ENCODE measurements at places on chromosomes 7 and 10.

DNA sequence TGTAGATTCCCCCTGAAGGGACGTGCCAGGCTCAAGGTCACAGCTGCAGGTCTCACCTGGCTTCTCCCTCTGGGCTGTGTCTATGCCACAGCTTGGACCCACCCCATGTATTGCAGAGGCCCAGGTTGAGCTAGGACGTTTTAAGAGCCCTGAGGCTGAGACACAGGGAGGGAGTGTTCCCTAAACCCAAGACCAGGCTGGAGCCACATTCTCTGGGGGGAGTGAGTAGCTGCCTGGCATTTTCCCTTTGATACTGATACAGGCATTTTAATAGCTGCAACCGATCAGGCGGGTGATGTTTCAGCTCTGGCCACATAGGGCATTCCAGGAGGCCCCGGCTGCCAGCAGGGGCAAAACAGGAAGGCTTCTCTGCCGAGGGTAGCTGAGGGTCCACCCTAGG is 13.4 kb downstream of the COL13A1 start:
- no peaks in the 10 kb centered on the region for H3K36me3 ChIP-seq
- H3K27me3 ChIP-seq: peaks cover 14% of the 10 kb centered on the region
- no peak for DNase-seq

- H3K27ac ChIP-seq: peak overlapping the region; percentile 94
- H3K4me1 ChIP-seq: peaks cover 18% of the 10 kb centered on the region
- no peaks in the 10 kb centered on the region for H3K36me3 ChIP-seq
- H3K4me3 ChIP-seq: peak overlapping the region; percentile 84
- peak; percentile 46 for DNase-seq
Observed at GRCh38 chr10:11684717-11685645, 57.2 kb upstream of the ECHDC3 start.

- H3K4me1 ChIP-seq: no peaks in the 10 kb centered on the region
- no peak for DNase-seq
- H3K36me3 ChIP-seq: no peaks in the 10 kb centered on the region
- H3K27ac ChIP-seq: no peak overlapping the region
Observed at GRCh38 chr7:80806663-80807062, 112.2 kb downstream of the SEMA3C start.

DNA sequence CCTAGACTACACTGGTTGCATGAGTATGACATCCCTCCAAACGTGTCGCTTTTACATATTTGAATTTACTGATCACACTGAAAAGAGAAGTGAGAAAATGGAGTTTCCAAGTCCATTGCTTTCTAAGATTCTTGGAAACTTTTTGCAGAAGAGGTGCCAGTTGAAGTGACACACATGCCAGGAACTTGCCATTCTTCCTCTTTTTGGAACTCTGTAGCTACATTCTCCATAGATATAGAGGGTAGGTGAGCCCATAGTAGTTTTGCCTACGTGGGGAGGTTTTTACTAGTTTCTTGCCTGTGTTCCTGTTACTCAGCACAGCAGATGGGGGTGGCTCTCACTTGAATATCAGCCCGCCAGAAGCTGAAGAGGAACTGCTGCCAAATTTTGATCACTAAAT is 286.6 kb upstream of the NRP1 start:
- H3K27me3 ChIP-seq: no peaks in the 10 kb centered on the region
- H3K4me3 ChIP-seq: no peak overlapping the region
- H3K4me1 ChIP-seq: no peaks in the 10 kb centered on the region
- H3K36me3 ChIP-seq: no peaks in the 10 kb centered on the region
- DNase-seq: no peak
- no peak overlapping the region for H3K27ac ChIP-seq

DNA sequence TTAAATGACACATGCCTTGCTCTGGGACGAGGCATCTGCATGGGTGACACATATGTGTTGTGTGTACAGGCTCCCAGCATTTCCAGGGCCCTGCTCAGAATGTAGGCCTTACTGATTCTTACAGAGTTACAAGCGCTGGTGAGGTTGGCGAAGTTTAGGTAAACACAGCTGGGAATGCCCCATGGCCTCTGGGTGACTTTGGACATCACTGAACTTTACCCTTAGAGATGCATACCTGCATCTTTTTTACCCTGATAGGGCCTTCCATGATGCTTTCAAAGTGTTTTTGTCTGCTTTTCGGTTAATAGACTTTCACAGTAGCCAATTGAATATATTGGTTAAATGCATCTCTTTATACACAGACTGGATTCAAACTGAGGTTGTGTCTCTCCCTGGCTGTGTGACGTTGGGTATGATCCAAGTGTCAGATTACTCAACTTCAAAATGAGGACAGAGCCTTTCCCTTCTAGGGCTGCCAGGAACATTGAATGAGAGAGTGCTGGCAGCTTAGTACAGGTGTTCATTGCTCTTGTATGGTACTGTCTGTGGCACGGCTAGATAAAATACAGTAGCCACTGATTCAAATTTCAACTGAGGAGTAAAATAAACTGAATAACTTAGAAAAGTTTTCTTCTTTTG is 29.5 kb downstream of the EGFR start:
- H3K27me3 ChIP-seq: no peaks in the 10 kb centered on the region
- no peaks in the 10 kb centered on the region for H3K36me3 ChIP-seq
- no peaks in the 10 kb centered on the region for H3K4me1 ChIP-seq

DNA sequence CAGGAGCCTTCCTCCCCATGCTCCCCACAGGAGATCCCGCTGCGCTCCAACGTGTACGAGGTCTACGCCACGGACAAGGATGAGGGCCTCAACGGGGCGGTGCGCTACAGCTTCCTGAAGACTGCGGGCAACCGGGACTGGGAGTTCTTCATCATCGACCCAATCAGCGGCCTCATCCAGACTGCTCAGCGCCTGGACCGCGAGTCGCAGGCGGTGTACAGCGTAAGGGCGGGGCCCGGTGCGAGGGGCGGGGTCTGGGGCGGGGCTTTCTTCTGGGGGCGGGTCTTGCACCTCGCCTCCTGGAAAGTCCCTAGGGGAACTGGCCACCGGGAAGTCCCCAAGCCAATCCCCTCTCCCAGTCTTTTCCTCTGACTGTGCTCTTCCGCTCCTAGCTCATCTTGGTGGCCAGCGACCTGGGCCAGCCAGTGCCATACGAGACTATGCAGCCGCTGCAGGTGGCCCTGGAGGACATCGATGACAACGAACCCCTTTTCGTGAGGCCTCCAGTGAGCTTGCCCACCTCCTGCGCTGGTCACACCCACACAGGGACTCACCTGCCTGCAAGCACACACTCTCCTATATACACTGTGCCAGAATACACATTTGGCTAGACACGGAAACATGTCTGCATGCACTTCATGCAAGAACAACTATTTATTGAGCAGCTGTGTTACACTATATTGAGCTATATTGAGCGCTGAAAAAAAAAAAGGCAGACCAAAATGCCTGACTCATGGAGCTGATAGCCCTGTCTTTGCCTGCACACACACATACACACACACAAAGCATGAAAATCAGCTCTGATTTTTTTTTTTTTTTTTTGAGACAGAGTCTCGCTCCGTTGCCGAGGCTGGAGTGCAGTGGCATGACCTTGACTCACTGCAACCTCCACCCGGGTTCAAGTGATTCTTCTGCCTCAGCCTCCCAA is 32.7 kb upstream of the VSIR start:
- no peak overlapping the region for H3K27ac ChIP-seq
- no peak overlapping the region for H3K4me3 ChIP-seq
- DNase-seq: no peak
- no peaks in the 10 kb centered on the region for H3K36me3 ChIP-seq

GRCh38 chr7:7639847-7640220 is 718 bp upstream of the UMAD1 start:
- H3K27ac ChIP-seq: peak overlapping the region; percentile 94
- no peaks in the 10 kb centered on the region for H3K27me3 ChIP-seq
- peak; percentile 64 for DNase-seq
- peaks cover 23% of the 10 kb centered on the region for H3K36me3 ChIP-seq
- H3K4me1 ChIP-seq: peaks cover 35% of the 10 kb centered on the region

GRCh38 chr7:2608921-2609411 is 22.8 kb upstream of the TTYH3 start:
- peaks cover 3% of the 10 kb centered on the region for H3K4me1 ChIP-seq
- H3K27ac ChIP-seq: no peak overlapping the region
- no peak for DNase-seq
- no peak overlapping the region for H3K4me3 ChIP-seq
- no peaks in the 10 kb centered on the region for H3K36me3 ChIP-seq

GRCh38 chr7:134907000-134907399 is 79.3 kb upstream of the AGBL3 start:
- no peaks in the 10 kb centered on the region for H3K36me3 ChIP-seq
- no peak overlapping the region for H3K27ac ChIP-seq
- DNase-seq: no peak
- no peaks in the 10 kb centered on the region for H3K27me3 ChIP-seq
- H3K4me1 ChIP-seq: peaks cover 17% of the 10 kb centered on the region

DNA sequence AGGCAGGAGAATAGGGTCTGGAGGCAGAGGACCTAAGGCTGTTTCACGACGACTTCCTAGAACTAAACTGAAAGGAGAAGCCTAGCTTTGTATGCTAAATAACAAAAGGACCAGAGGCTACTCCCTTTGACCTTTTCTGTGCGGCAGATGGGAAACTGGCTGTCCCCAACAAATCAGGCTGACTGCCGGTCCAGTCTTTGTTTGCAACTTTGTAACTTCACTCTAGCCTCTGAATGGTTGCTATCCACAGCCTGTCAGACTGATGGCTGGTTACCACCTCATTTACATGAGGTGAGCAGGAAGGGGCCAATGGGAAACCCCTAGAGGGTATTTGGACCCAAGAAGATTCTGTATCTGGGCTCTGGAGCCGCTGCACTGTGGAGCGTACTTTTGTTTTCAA is 132.6 kb upstream of the SHH start:
- no peak overlapping the region for H3K4me3 ChIP-seq
- no peak overlapping the region for H3K27ac ChIP-seq
- H3K27me3 ChIP-seq: peaks cover 8% of the 10 kb centered on the region
- DNase-seq: no peak

GRCh38 chr7:21656796-21657195 is 114.0 kb downstream of the DNAH11 start:
- no peaks in the 10 kb centered on the region for H3K36me3 ChIP-seq
- no peak overlapping the region for H3K27ac ChIP-seq
- no peak for DNase-seq
- no peaks in the 10 kb centered on the region for H3K4me1 ChIP-seq

DNA sequence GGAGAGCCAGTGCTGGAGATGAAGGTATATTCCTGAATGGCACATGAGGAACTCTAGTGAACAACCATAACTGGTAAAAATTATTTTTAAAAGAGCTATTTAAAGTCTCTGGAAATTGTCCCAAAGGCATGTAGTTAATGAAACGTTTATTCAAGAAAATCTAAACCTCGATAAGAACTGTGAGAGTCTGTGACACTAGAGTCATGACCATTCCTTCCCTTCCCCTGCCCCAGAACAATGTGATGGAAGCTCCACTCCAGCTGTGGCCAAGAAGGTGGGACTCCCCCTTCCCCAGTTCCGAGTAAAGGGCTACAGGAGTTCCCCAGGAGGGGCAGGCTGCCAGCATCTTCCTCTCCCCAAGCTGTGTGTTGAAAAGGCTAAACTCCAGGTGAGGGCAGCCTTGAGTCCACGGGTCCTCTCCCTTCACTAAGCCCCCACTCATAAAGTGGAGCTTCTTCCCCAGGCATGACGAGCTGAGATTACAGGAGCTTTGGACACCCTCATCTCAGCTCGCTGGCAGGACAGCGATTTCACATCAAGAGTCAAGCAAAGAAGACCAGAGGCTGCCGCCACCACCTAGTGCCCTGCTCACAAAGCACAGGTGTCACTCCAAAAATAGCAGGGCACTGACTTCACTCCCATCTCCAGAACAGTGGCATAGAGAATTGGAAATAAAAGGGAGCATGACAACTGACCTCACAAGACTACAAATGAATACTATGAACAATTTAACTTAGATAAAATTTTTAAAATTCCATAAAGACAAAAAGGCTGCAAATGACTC is 68.5 kb downstream of the NHLRC2 start:
- H3K27me3 ChIP-seq: peaks cover 34% of the 10 kb centered on the region
- peaks cover 5% of the 10 kb centered on the region for H3K36me3 ChIP-seq
- no peak overlapping the region for H3K27ac ChIP-seq

GRCh38 chr7:139588632-139589031 is 65.1 kb downstream of the CLEC2L start:
- no peak overlapping the region for H3K27ac ChIP-seq
- peaks cover 2% of the 10 kb centered on the region for H3K4me1 ChIP-seq
- no peak for DNase-seq
- no peak overlapping the region for H3K4me3 ChIP-seq
- peaks cover 17% of the 10 kb centered on the region for H3K36me3 ChIP-seq

GRCh38 chr7:70016044-70016770 is 417.9 kb downstream of the AUTS2 start:
- H3K27ac ChIP-seq: no peak overlapping the region
- no peaks in the 10 kb centered on the region for H3K36me3 ChIP-seq
- H3K4me1 ChIP-seq: no peaks in the 10 kb centered on the region
- DNase-seq: no peak
- H3K4me3 ChIP-seq: no peak overlapping the region

GRCh38 chr10:117677890-117678500 is 135.4 kb downstream of the EMX2 start:
- H3K4me1 ChIP-seq: no peaks in the 10 kb centered on the region
- H3K36me3 ChIP-seq: no peaks in the 10 kb centered on the region
- peak; percentile 18 for DNase-seq
- H3K27me3 ChIP-seq: peaks cover 2% of the 10 kb centered on the region
- no peak overlapping the region for H3K4me3 ChIP-seq

DNA sequence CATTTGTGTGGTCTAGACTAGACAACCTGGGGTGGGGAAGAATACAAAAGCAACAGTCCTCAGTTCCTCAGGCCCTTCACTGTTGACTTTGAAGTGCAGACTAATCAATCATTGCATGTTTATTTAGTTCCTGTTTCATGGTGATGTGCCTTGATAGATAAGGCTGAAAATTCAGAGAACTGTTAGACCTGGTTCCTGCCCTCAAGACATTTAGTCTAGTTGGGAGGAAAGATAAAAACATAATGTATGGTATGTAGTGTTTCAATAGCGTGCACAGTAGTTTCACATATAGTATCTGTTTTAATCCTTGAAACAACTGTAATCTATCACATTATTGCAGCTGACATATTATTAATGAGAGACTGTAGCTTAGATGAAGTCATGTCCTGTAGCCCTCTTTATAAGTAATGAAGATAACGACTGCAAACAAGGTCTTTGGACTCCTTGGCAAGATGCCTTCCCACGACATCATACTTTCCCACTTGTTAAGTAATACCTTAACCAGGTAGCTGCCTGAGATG is 124.0 kb downstream of the CELF2 start:
- peak overlapping the region; percentile 93 for H3K27ac ChIP-seq
- H3K4me3 ChIP-seq: peak overlapping the region; percentile 63
- peaks cover 69% of the 10 kb centered on the region for H3K4me1 ChIP-seq
- peaks cover 7% of the 10 kb centered on the region for H3K36me3 ChIP-seq
- no peaks in the 10 kb centered on the region for H3K27me3 ChIP-seq

- DNase-seq: no peak
- peaks cover 68% of the 10 kb centered on the region for H3K4me1 ChIP-seq
- H3K27me3 ChIP-seq: no peaks in the 10 kb centered on the region
- peak overlapping the region; percentile 84 for H3K4me3 ChIP-seq
- H3K27ac ChIP-seq: peak overlapping the region; percentile 91
Observed at GRCh38 chr10:79318369-79318768, 28.9 kb upstream of the PPIF start.

- no peaks in the 10 kb centered on the region for H3K36me3 ChIP-seq
- no peak for DNase-seq
- peaks cover 29% of the 10 kb centered on the region for H3K27me3 ChIP-seq
Observed at GRCh38 chr10:43262397-43262901, 4.4 kb downstream of the RASGEF1A start.

Measured in T-helper 2 cell treated with Interferon-gamma antibody and Interleukin-4, amounts not matched to agents 5 μg/mL and 100 μg/mL, for 36 hours (primary cell).